ENCODE measurements at places on chromosomes 2 and 18. TPM values are rescaled to one million over a fixed set of nuclear protein-coding genes. Genes with fewer than 3 reads are reported as not detected.

Gene DNAJC5G
- not detected for total RNA-seq

Gene EFR3B
- total RNA-seq: 0.89 TPM

- H3K27me3 ChIP-seq: no peaks in the 10 kb centered on the region
- H3K4me3 ChIP-seq: no peak overlapping the region
- H3K27ac ChIP-seq: no peak overlapping the region
- H3K4me1 ChIP-seq: no peaks in the 10 kb centered on the region
- no peaks in the 10 kb centered on the region for H3K36me3 ChIP-seq
Observed at GRCh38 chr18:34049511-34049910, 175.2 kb downstream of the NOL4 start.

Gene TACR1
- total RNA-seq: 0.09 TPM

DNA sequence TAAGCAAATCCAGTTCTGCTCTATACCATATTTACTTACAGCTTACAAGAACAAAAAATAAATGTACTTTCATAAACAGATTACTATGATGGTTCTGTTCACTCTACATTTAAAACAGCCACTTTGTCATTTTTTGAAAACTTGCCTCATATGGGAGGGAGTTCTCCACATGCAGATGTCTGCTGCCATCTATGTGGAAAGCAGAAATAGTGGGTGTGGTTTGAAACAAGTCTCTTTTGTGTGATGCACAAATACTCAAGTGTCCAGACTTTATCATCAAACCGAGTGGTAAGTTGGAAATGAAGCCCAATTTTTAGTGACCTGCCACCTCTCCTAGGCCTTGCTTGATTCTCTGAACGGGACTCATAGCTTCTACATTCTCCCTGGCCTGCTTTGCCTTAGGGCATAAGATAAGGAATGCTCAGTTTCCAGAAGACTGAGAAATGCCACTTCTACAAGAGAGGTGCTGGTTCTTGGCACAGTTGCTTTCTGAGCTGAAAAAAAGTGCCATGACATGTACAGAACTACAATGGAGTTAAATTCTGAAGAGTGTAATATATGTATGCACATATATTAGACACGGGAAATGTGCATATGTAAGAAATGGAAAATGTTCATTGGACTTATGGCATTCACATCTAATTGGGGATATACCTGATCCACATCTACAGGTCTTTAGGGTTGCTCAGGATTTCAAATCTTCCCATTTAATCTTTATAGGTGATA is 221.0 kb downstream of the SLC8A1 start:
- DNase-seq: no peak
- H3K36me3 ChIP-seq: no peaks in the 10 kb centered on the region
- H3K27me3 ChIP-seq: no peaks in the 10 kb centered on the region
- no peak overlapping the region for H3K27ac ChIP-seq
- H3K4me1 ChIP-seq: no peaks in the 10 kb centered on the region
- H3K4me3 ChIP-seq: no peak overlapping the region

DNA sequence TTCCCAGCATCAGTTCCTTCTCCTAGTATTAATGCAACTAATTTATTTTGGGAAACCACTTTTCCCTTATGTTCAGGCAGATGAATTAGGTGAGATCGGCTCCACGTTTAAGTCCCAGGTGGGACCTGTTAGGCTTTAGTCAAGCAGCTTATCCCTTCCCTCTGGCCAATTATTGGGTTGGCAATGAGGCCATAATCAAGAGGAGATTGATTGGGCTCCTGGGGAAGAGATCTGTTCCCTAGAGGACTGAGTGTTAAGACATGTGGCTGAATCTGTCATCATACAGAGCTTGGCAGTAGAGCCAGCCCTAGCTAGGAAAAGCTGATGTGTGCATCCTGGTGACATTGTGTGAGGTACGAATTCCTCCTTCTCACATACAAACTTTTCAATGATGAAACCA is 104.4 kb downstream of the PTH2R start:
- no peaks in the 10 kb centered on the region for H3K4me1 ChIP-seq
- no peak for DNase-seq
- no peak overlapping the region for H3K4me3 ChIP-seq

DNA sequence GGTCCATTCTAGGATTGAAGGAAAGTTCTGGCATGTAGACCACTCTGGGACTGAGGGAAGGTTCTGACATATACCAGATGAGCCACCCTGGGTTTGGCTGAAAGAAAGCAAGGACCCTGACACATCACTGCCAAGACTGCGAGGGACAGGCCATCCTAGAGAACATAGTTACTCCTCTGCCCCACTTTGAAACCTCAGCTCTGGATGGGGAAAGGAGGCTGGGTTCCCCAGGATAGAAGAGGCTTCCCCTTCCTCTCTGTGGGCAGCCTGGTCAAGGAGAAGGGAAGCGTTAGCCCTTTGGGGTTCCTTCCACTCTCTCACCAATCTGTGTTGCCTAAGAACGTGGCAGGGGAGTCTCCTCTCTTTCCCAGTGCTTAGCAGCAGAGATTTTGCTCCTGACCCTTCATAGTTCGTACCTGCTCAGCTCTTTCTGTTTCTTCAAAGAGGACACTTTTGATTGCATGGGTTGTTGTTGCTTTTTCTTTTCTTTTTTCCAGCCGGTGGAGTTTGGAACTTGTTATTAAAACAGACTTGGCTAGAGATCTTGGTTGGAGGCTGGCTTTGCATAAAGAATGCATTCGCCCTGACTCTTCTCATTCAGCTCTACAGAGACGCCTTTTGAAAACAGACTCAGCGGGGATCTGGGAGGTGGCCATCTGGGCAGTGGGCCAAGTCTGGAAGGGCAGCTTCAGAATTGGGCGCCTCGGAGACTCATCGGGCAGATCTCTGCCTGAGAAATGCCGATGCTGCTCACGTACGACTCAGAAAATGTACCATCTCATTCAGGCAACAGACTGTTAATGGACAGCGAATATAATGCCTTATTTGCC is 166.1 kb downstream of the CLIP4 start:
- no peaks in the 10 kb centered on the region for H3K36me3 ChIP-seq
- peak; percentile 67 for DNase-seq
- H3K4me1 ChIP-seq: no peaks in the 10 kb centered on the region

DNA sequence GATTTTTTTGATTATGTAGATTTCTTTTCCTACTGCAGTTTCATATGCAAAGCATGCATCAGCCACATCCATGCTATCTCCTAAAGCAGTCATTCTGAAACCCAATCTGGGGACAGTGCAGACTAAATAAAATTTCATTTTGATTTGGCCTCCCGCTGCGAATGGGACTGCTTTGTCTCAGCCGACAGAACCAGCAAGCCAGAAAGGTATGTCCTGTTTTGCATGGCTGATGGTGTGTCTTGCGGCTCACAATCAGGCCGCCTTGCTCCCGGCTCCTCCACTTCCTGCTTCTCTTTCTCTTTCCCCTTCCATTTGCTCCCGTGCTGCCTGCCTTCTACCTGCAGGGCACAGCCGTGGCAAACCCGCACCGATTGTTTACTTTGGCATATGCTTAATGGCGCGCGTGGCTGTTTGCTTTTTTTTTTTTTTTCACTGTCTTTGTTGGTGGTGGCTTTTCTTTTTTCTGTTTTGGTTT is 419.6 kb upstream of the POU3F3 start:
- no peaks in the 10 kb centered on the region for H3K27me3 ChIP-seq
- no peaks in the 10 kb centered on the region for H3K4me1 ChIP-seq
- H3K36me3 ChIP-seq: no peaks in the 10 kb centered on the region
- H3K4me3 ChIP-seq: no peak overlapping the region

- H3K27me3 ChIP-seq: no peaks in the 10 kb centered on the region
- no peak for DNase-seq
- H3K36me3 ChIP-seq: no peaks in the 10 kb centered on the region
- H3K27ac ChIP-seq: no peak overlapping the region
- H3K4me3 ChIP-seq: no peak overlapping the region
Observed at GRCh38 chr2:64324746-64325410, 129.1 kb upstream of the LGALSL start.

Gene TCF23
- total RNA-seq: not detected

Gene CYP27C1
- total RNA-seq: 0.03 TPM

Gene MOB4
- 7.3 TPM for total RNA-seq

Gene CYP27A1
- total RNA-seq: 4.0 TPM

GRCh38 chr18:10842861-10843260 is 306.5 kb downstream of the PIEZO2 start:
- H3K36me3 ChIP-seq: no peaks in the 10 kb centered on the region
- no peak overlapping the region for H3K27ac ChIP-seq
- H3K4me3 ChIP-seq: no peak overlapping the region
- H3K27me3 ChIP-seq: no peaks in the 10 kb centered on the region
- no peak for DNase-seq

DNA sequence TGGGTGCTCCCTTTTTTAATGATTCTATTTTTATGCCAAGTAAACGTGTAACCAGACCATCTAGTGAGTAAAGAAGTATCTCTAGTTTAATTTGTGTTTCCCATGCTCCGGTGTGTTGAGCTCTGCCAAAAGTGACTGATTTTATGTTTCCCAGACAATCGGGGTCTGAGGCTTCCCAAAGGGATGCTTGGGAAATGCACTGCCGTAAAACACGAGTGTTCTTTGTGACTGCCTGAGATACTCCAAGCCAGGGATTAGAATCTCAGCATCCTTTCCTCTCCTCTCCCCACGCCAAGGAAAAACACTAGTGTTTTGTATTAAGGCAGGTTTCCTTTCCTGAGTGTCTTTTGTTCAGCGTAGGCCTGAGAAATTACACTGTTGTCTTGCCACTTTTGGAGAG is 180.5 kb upstream of the NRP2 start:
- no peaks in the 10 kb centered on the region for H3K36me3 ChIP-seq
- H3K4me3 ChIP-seq: no peak overlapping the region
- H3K27ac ChIP-seq: no peak overlapping the region
- no peak for DNase-seq

- DNase-seq: peak; percentile 69
- H3K27me3 ChIP-seq: no peaks in the 10 kb centered on the region
- H3K27ac ChIP-seq: no peak overlapping the region
- no peaks in the 10 kb centered on the region for H3K36me3 ChIP-seq
- no peaks in the 10 kb centered on the region for H3K4me1 ChIP-seq
Observed at GRCh38 chr18:8706791-8707555, 1.6 kb downstream of the MTCL1 start.

GRCh38 chr2:98561902-98562695 is 46.2 kb downstream of the COA5 start:
- H3K27ac ChIP-seq: no peak overlapping the region
- DNase-seq: no peak
- H3K4me3 ChIP-seq: no peak overlapping the region
- no peaks in the 10 kb centered on the region for H3K4me1 ChIP-seq
- no peaks in the 10 kb centered on the region for H3K27me3 ChIP-seq
- H3K36me3 ChIP-seq: peaks cover 12% of the 10 kb centered on the region

DNA sequence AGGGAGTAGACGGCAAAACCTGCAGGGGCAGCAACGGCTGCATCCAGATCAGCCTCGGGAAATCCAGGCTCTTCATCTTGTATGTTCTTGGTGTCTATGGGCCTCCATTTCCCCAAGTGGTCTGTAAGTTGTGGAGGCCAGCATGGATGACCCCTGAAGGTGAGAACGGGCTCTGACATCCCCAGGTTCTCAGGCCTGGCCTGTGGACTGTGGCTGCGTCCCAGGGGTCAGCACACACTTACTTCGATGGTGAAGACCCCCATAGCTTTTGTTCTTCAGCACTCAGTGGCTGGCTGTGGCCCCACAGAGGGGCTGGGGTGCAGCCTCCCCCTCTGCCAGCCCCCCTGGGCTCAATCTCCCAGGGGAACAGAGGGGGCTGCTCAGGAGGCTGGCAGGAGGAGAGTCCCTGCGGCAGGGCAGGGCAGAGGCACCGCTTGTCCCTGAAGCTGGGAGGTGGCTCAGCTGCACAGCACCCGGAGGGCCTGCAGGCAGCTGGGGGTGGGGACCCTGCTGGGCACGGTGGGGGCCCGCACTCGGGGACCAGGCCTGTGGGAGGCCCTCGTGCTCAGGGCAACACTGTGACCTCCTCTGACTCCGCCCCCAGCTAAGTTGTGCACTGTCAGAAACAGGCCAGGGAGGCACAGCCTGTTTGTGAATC is 3.8 kb downstream of the SLC66A3 start:
- H3K36me3 ChIP-seq: no peaks in the 10 kb centered on the region
- no peak for DNase-seq
- H3K27ac ChIP-seq: no peak overlapping the region

Gene EPG5
- total RNA-seq: 11.3 TPM

- H3K27me3 ChIP-seq: no peaks in the 10 kb centered on the region
- no peak overlapping the region for H3K4me3 ChIP-seq
Observed at GRCh38 chr2:151672277-151672676, 62.0 kb downstream of the NEB start.

- H3K4me3 ChIP-seq: no peak overlapping the region
- H3K27me3 ChIP-seq: no peaks in the 10 kb centered on the region
- no peaks in the 10 kb centered on the region for H3K4me1 ChIP-seq
- H3K36me3 ChIP-seq: no peaks in the 10 kb centered on the region
- no peak overlapping the region for H3K27ac ChIP-seq
Observed at GRCh38 chr18:7395566-7395965, 164.7 kb downstream of the LRRC30 start.

- no peak overlapping the region for H3K4me3 ChIP-seq
- no peaks in the 10 kb centered on the region for H3K27me3 ChIP-seq
- no peak for DNase-seq
Observed at GRCh38 chr2:38690499-38691420, 24.8 kb downstream of the GALM start.

GRCh38 chr2:172228177-172228808 is 125.6 kb upstream of the DLX2 start:
- no peak for DNase-seq
- no peaks in the 10 kb centered on the region for H3K27me3 ChIP-seq
- H3K36me3 ChIP-seq: no peaks in the 10 kb centered on the region
- peaks cover 14% of the 10 kb centered on the region for H3K4me1 ChIP-seq
- H3K4me3 ChIP-seq: no peak overlapping the region
- no peak overlapping the region for H3K27ac ChIP-seq

DNA sequence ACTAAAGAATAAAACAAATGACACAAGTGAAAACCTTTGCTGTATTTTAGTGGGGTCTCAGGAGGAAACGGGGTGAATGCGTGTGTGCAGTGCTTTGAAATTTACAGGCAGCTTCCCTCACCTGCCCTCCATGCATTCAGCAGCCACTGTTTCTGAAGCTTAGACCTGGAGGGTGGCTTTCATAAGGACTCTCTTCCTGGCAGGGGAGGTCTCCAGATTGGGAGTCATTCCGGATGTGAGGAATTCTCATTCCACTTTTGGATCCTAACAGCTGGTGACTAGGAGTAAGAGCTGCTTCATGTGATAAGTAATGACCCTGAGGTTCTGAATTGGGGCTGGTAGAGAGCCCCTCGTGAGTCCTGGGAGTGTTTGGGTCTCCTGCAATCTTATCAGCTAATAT is 192.5 kb downstream of the SH3BP4 start:
- no peak overlapping the region for H3K4me3 ChIP-seq
- no peak for DNase-seq
- H3K36me3 ChIP-seq: no peaks in the 10 kb centered on the region
- H3K27me3 ChIP-seq: no peaks in the 10 kb centered on the region
- no peaks in the 10 kb centered on the region for H3K4me1 ChIP-seq

GRCh38 chr2:27901234-27901633 is 10.7 kb downstream of the BABAM2 start:
- H3K36me3 ChIP-seq: peaks cover 11% of the 10 kb centered on the region
- H3K27ac ChIP-seq: no peak overlapping the region
- DNase-seq: no peak
- no peak overlapping the region for H3K4me3 ChIP-seq

Data from pancreas (tissue), 10 donors.